Foreskin fibroblast (primary cell): ENCODE measurements at places on chromosomes 12 and 14.

GRCh38 chr12:130932061-130932930 lies 21.4 kb upstream of the ADGRD1 start:
- DNase-seq: no peak

GRCh38 chr14:49366416-49366815 lies 219.8 kb downstream of the RPS29 start:
- DNase-seq: no peak

GRCh38 chr12:112595410-112595809 lies 176.7 kb downstream of the PTPN11 start:
- DNase-seq: no peak

GRCh38 chr14:91341751-91342154 lies 75.9 kb downstream of the CCDC88C start:
- no peak for DNase-seq

DNA sequence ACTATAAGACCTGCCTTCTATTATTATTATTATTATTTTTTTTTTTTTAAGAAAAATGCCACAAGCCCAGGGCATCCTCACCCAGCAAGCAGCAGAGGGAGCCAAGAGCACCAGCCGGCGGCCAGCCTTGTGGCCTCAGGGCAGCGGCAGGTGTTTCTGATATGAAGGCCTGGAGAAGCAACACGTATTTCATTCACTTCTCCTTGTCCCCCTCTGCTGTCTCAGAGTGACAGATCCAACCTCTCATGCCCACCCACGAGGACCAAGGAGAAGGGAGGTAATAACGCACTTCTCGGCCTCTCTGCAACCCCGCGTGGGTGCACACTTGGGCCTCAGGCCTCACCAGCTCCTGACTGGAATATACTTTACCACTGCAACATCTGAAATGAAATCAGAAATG lies 25.4 kb downstream of the CDC42BPB start:
- DNase-seq: no peak

- no peak for DNase-seq
These were observed 331.7 kb downstream of the SOX5 start for GRCh38 chr12:23617749-23618148.

DNA sequence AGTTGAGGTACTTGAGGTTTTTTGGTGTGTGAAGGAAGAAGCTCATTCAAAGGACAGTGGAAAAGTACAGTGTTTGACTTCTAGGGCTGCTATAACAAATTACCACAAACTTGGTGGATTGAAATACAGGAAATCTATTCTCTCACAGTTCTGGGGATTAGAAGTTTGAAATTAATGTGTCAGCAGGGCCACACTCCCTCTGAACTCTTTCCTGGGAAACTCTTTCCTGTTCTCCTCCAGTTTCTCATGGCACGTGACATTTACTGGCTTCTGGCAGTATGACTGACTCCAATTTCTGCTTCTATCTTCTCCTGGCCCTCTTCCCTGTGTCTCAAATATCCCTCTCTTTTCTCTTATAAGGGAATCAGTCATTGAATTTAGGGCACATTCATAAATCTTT lies 160.2 kb downstream of the CCDC91 start:
- no peak for DNase-seq

DNA sequence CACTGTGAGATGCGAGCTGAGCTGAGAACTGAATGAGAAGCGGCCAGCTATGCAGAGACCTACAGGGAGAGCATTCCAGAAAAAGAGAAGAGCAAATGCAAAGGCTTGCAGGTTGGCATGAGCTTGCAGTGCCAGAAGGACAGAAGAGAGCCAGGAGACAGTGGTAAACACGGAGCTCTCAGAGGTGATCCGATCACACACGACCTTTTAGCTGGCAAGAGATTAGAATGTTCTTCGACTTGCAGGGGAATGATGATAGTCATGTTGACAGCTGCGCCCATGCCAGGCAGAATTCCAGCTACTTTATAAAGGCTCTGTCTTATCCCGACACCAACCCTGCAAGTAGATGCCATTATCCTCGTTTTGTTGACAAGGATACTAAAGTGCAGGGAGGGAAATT lies 256.8 kb downstream of the VRK1 start:
- no peak for DNase-seq

- peak; percentile 4 for DNase-seq
These were observed 7.5 kb downstream of the SLC8A3 start for GRCh38 chr14:70181276-70181675.

GRCh38 chr14:99995700-99996356 lies 69.4 kb upstream of the EVL start:
- peak; percentile 75 for DNase-seq

- DNase-seq: no peak
These were observed 59.2 kb downstream of the CHST11 start for GRCh38 chr12:104515899-104516298.

GRCh38 chr12:23359975-23360701 lies 589.3 kb downstream of the SOX5 start:
- no peak for DNase-seq

DNA sequence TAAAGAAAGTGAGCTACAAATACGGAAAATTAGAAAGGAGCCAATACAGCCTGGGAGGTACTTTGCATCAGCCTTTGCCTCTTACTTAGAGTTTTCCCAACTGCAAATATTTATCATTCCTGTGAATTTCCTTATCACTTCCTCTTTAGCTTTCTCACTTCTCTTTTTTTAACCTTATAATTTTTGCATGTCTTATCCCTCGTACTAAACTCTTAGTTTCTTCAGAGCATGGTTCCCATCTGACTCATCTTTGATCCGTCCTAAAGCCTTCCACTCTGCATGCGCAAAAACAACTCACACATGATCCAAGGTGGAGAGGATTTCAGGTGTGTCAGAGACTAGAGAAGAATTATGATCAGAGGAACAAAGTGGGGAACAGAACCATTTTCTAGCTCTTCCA lies 9.6 kb upstream of the SNAPC1 start:
- peak; percentile 42 for DNase-seq

DNA sequence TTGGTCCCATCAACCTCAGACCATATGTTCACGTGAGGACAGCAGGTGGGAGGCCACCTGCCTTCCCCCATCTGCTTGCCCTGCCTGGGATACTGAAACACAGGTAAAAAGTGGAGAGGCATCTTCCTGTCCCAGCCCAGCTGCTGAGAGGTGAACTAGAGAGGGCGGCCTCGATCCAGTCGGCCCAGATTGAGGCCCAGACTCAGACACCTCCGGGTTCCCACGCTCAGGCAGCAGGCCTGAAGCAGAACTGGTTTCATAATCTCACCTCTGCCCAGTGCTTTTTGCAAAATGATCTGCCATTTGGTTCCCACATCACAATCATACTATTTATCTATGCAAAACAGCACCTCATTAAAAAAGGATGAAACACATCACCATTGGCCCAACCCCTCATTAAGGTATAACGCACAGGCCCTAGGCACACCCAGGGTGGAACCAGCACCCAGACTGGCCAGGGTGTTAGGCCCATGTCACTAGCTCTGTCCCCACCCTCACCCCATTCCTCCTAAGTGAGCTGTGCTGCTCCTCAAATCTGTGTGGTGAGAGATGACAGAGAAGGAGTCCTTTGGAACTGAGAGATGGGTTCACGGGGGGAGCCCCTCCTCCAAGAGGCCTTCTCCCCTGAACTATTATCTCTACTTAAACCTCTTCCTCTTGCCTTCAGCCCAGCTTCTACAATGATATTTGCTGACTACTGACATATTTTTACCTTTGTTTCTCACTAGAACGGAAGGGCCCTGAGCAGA lies 81.1 kb downstream of the ZFP36L1 start:
- no peak for DNase-seq

- DNase-seq: no peak
These were observed 563.9 kb upstream of the TMEM132C start for GRCh38 chr12:127703026-127703425.

DNA sequence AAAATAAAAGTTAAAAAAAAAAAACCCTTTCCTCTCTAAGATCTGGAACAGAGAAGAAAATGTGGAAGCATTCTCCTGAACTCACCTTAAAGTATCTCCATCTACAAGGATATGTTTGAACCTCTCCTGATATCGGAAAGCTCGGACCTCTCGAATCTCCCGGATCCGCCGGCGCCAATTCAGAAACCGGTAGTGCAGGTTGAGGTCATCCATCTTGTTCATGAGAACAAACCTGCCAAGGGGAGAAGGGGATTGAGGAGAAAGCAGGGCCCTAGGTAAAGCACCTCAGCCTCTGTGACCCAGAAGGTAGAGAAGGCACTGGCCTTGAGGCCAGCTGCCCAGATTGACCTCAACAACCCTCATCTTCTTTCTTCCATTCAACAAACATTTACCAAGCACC lies 2.2 kb downstream of the SPRYD3 start:
- no peak for DNase-seq

DNA sequence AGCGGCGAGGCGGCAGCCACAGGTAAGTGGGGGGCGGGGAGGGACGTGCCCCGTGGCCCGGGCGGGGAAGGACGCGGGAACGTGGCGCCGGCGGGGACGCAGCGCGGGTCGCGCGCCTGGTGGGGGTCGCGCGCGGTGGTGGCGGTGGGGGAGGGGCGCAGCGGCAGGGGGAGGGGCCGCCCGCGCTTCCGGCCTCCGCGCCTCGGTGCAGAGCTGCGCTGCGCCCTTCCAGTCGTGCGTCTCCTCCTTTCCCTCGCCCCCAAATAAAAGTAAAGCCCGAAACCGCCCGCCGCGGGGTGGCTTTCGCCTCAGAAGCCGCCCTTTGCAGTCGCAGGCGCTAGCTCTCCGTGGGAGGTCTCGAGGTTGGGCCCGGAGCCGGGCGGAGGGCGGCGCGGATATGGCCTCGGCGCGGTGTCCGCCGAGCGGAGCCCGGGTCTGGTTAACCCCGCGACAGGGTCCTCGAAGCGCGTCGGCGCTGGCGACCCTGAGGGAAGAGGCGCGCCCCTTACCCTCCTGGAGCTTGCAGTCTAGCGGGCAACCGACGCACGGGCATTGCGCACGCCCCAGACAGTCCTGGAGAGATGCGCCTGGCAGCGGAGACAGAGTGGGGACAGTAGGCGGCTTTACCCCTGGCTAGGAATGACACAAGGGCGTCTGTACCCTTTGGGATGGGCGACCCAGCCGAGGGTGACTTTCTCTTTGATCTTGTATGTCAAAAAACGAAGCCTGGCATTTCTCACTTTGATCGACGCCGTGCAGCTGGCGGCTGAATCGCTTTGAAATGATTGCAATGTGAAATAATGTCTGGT lies 589 bp downstream of the ATF1 start:
- DNase-seq: peak; percentile 60

- DNase-seq: peak; percentile 79
These were observed 194.1 kb downstream of the MON2 start for GRCh38 chr12:62660756-62661155.

- DNase-seq: peak; percentile 28
These were observed 30.8 kb downstream of the CACNA1C start for GRCh38 chr12:2083561-2083960.

GRCh38 chr12:45260104-45260815 lies 44.4 kb downstream of the ANO6 start:
- DNase-seq: peak; percentile 50

- DNase-seq: no peak
These were observed 190.0 kb downstream of the MDGA2 start for GRCh38 chr14:47485421-47485820.

- no peak for DNase-seq
These were observed 16.1 kb upstream of the CRACR2A start for GRCh38 chr12:3768911-3769447.

DNA sequence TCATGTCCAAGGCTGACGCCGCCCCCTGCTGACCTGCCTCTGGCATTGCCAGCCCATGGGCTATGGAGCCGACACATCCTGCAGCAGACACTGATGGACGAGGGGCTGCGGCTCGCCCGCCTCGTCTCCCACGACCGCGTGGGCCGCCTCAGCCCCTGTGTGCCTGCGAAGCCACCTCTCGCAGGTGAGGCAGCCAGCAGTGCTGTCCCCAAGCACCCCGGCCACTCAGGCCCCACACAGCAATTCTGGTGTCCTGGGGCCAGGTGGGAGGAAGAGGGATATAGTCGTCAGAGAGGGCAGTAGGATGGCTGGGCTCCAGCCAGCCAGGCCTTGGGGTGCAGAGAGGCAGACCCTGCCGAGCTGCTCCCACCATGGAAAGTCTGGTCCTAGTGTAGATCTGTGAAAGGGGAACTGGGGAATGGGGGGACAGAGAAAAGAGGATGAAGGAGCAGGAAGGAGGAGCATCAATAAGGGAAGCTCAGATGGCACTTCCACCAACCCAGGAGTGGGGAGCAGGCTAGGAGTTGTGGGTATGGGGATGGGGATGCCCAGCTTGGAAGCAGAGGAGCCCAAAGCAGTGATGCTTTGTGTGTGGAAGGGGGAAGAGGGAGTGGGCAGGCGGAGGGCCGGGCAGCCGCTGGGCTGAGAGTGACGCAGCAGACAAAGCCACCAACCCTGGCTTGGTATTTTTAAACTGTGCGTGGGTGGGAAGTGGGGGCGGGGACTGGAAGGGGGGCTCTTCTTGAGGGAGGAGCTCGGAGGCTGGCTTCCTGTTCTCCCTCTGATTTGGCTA lies 4.7 kb downstream of the NAB2 start:
- DNase-seq: peak; percentile 88

GRCh38 chr14:100900837-100901390 lies 2.6 kb downstream of the RTL1 start:
- DNase-seq: no peak

GRCh38 chr12:45729233-45730083 lies at the start of gene ARID2:
TSS of gene ARID2 (plus strand) at chr12:45729706. CDS start at chr12:45729837, 131 bp downstream.
- peak; percentile 53 for DNase-seq

DNA sequence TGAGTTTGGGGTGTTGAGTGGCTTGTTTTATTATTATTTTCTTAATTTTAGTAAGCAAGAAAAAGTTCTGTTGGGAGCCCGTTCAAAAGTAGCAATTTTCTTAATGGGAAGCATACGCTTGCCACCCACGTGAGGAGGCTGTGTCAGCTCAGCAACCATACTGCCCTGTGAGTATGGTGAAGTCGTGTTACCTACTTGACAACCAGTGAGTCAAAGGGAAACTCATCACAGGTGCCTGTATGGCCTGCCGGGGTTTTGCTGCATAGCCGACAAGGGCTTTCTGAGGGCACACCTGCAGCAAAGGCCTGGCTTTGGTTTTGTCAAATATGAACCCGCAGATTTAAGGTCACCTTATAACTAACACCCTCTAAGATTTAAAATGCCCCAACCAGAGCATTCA lies 31.1 kb downstream of the PITPNM2 start:
- DNase-seq: peak; percentile 67

- no peak for DNase-seq
These were observed 399.1 kb downstream of the GXYLT1 start for GRCh38 chr12:41745593-41745992.

DNA sequence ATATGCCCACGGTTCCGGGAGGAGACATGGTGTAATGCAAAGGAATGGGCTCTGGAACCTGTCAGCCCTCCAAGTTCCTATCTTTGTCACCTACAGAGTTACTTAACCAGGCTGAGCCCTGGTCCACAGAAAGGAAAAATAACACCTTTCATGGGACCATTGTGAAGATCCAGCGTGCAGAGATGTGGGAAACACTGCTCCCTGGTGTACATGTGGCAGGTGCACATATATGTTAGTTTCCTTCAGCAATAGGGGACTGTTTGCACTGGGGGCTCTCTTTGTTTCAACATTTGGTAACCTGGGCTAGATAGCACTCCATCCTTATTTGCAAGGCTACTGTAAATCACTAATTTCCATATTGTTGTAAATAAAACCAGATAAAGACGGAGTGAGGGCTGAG lies 72.3 kb downstream of the ANO2 start:
- DNase-seq: peak; percentile 40

- DNase-seq: no peak
These were observed 18.8 kb upstream of the SLCO1A2 start for GRCh38 chr12:21353487-21353886.
